ENCODE measurements at places on chromosomes 11 and 22.

- DNase-seq, result no peak
Observed at GRCh38 chr11:66676282-66676919, 1.3 kb downstream of the RBM4B start.

DNA sequence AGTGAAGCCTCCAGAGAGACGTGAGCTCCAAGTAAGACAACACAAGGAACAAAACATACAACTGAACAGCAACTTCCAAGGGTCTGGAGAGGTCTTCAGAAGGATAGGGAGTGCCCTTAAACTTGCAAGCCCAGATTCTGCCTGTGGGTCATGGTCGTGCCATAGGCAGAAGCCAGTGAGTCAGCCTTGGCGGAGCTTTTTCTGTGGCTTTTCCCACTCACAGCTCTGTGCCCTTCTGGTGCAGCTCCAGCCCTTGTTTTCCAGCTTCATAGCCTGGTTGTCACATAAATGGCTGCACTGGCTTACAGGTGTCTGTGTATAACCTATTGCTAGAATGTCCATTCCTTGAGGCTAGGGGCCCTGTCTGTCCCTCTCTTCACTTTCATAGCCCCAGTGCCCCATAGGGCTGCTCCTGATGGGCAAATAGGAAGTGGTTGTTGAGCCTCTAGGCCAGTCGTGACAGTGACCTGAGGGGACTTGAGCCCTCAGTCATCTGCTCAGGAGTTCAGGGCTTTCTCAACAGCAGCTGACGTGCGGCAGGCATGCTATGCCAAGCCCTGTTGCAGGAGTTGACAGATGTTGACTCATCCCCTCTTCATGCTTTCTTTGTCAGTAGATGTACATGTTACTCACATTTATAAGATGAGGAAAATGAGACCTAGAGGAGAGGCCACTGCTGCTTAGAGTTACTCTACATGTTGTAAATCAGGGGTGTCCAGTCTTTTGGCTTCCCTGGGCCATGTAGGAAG is 7.4 kb downstream of the MED15 start:
- no peak for DNase-seq

GRCh38 chr11:107385361-107385981 is 72.2 kb downstream of the CWF19L2 start:
- DNase-seq, result no peak

GRCh38 chr11:31802609-31802989 is 8.5 kb downstream of the PAX6 start:
- no peak for DNase-seq

GRCh38 chr22:43228330-43228729 is 41.4 kb upstream of the TTLL12 start:
- peak; percentile 19 for DNase-seq

DNA sequence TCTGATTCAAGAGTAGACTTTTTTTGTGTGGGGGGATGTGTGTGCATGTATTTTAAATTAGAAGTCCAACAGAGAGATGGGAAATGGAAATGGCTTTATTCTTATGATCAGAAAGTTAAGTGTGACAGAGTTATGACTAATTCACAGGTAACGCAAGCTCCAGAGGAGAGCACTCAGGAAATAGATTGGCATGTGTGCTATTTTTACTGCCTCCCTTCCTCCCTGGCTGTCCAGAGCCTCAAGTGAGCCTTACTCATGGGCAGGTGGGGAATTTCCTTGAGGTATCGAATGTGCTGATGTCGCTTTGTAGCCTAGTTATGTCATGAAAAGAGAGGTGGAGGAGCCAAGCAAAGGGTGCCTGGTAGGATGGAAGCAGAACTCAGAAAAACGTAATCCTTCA is 70.3 kb upstream of the BDNF start:
- no peak for DNase-seq

- no peak for DNase-seq
Observed at GRCh38 chr22:35467681-35468434, 67.9 kb downstream of the MCM5 start.

DNA sequence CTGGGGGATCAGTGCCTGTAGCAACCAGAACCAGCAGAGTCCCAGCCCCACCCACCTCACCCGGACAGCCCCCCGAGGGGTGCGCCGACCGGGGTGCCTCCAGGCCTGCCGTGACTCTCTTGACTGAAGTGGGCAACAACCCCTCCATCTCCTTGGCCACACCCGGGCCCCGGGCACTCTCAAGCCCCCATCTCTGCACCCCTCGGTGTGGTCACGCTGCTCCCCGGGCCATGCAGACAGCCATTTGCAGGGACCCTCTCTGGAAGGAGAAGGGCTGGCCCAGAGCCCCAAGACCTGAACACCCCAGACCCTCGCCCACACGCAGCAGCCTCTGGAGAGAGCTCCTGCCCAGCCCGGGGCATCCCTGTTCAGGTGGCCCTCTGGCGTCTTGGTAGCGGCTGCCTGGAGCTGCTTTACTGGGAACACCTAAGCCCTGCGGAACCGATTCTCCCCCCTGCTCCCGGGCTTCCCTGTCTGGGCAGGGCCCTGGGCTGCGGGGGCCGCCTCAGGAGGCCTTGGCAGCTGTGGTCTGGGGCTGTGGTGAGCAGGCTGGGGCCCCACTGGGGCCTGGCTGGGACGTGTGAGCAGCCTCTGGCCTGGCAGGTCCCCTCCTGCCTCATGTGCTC is 84.9 kb downstream of the WNT7B start:
- no peak for DNase-seq

GRCh38 chr11:13859892-13860291 is 102.6 kb upstream of the SPON1 start:
- DNase-seq, result peak; percentile 43

- DNase-seq, result no peak
Observed at GRCh38 chr11:69521457-69521856, 40.0 kb downstream of the LINC01488 start.

DNA sequence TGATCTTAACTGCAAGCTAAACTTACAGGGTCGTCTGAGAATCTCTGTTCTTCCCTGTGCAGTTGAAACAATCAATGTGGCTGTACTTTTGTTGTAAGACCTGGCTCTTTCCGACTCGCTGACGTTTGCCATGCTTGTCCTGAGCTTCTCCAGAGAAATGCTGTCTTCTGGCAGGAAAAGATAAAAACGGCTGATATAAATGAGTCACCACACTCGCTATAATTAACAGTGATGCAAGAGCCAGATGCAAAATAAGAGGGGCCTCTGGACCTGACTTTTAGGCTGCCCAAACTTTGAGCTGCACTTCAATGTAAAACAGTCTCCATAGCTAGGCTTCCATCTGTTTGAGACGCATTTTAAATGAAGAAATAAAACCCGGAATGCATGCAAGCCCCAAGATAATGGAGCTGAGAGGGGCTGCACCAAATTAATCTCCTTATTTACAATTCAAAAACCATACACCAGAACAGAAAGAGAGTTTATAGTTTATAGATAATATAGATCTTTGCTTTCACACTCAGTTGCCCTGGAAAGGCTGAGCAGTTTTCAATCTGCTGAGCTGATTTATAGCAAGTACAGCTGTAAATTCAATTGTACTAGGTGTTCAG is 48.5 kb downstream of the WT1 start:
- DNase-seq, result no peak

DNA sequence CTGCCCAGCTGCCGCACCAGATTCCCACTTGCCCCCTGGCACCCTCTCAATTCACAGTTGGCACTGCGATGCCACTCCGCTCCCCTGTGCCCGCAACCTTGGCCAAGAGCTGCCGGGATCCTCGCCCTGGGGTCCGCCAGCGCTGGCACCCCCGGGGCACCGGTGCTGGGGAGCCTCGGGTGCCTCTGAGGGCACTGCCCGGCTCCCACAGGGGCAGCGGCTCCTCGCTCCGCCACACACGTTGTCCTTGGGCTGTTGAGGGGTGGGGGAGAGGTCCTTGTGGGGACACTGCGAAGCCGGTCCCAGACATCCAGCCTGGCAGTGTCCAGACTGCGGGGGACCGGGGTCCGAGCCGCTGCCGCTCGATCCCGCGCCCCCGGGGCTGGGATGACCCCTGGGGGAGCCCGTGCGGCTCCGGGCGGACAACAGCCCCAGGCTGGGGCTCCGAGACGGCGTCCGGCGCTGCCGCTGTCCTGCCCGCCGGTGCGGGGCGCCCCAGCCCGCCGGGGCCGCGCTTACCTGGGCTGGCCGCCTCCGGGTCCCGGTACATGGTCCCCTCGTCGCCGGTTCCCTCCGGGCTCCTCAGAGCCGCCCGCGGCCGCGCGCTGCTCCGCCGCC is 496 bp downstream of the SYT7 start:
- no peak for DNase-seq

- DNase-seq, result no peak
Observed at GRCh38 chr22:29369460-29369859, 18.9 kb downstream of the AP1B1 start.

- DNase-seq, result peak; percentile 43
Observed at GRCh38 chr11:47259232-47259977, 1.6 kb downstream of the NR1H3 start.

- no peak for DNase-seq
Observed at GRCh38 chr11:31784611-31785010, 26.5 kb downstream of the PAX6 start.

GRCh38 chr11:42225664-42226063 is 766.2 kb upstream of the LRRC4C start:
- no peak for DNase-seq

DNA sequence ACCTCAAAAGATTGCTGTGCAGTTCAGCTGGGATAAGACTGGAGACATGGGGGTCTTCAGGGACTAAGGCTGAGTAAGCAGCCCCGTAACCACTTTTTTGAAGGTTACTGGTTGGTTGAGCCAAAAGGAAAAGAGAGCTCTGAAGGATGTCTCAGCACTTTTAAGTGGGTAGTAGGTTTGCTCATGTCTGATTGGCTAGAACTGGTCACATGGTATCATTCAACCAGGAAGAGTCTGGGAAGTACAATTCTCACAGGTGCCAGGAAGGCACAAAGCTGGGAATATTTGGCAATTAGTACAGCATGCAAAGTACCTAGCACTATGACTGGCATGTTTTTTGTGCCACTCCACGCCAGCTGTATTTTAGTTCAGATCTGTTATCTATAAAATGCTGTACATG is 58.1 kb downstream of the SNX19 start:
- peak; percentile 12 for DNase-seq

DNA sequence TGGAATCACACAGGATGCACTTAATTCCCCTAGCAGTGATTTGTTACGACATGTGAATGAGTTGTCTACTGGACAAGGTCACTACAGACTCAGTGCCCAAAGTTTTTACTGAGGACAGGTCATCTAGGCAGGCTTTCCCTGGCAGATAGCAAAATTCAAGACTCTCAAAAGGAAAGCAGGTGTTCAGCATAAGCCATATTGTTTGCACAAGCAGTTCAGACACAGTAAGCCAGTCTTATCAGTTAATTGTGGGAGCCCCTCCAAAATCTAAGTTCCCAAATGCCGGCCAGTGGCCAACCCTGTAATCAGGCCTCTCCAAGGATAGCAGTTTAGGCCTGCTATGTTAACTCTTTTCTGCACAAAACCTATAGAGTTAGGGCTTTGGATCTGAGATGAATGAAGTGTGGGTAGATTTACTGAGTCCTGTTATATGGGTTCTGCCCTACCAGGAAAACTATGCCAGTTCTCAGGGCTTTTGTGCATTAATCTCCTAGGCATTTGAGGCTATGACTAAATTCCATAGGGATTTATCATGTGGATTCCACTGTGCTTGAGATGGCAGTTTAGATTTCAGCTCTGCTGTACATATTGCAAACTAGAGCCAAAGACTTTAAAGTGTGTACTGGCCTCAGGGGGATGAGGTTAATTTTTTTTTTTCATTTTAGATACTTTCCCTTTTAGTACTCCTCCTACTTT is 4.8 kb upstream of the ARHGEF12 start:
- DNase-seq, result no peak

- no peak for DNase-seq
Observed at GRCh38 chr22:46453006-46453828, 84.2 kb downstream of the CELSR1 start.

GRCh38 chr11:82792822-82793569 is 59.3 kb upstream of the FAM181B start:
- no peak for DNase-seq

All from CD4-positive, alpha-beta T cell treated with Interleukin-21 for 1 hour (primary cell).